Right hindlimb (tissue), 1 donor: ENCODE measurements at places on chromosomes 16 and 17.

- no peak for DNase-seq
Measured at GRCh38 chr16:17364319-17365210, 106.2 kb downstream of the XYLT1 start.

DNA sequence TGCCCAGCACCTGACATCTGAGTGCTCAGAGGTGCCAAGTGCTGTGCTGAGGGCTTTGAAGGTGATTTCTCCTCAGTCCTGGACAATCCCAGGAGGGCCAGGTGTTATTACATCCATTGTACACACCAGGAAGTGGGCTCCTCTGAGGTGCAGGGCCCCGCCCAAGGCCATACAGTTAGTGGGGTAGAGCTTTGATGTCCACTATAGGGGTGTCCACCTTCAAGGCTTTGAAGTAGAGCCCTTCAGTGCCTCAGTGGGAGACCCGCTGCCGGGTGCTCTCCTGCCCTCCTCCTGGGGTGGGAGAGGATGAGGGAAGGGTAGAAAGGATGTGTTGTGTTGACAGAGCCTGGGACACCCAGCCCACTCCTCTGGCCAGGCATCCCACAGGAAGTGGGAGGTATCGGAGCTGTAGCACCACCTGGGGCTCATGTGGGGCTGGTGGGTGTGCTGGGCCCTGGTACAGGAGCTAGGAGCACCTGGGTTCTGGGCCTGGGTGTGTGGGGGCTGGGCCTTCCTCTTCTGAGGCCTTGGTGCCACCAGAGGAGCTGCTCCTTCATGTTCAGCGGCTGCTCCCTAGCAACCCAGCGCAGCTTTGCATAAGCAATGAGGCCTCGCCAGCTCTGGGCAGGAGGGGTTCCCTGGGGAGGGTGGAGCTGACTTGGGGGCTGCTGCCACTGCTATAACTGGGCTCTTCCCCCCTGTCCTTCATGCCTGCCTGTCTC lies 7.4 kb downstream of the LASP1 start:
- DNase-seq, result no peak

DNA sequence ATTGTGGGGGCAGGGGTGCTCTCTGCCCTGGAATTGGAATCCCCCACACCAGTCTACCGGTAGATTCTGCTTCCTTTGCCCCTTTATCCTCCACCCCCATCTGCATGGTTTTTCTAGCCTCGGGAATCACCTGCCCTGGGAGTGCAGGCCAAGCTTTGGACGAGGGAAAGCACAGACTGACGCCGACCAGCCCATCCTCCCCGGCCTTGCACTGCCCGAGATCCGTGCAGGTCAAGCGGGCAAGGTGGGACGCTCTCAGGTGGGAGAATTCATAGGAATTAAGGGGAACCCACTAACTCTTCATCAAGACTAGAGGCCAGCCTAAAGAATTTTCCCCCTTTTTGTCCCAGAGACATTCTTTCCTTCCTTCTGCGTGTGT lies 9.9 kb upstream of the HOXB13 start:
- DNase-seq, result no peak

GRCh38 chr16:49757559-49758069 lies 98.3 kb downstream of the ZNF423 start:
- DNase-seq, result no peak

GRCh38 chr17:66711881-66712321 lies 123.0 kb upstream of the CACNG5 start:
- peak; percentile 32 for DNase-seq

DNA sequence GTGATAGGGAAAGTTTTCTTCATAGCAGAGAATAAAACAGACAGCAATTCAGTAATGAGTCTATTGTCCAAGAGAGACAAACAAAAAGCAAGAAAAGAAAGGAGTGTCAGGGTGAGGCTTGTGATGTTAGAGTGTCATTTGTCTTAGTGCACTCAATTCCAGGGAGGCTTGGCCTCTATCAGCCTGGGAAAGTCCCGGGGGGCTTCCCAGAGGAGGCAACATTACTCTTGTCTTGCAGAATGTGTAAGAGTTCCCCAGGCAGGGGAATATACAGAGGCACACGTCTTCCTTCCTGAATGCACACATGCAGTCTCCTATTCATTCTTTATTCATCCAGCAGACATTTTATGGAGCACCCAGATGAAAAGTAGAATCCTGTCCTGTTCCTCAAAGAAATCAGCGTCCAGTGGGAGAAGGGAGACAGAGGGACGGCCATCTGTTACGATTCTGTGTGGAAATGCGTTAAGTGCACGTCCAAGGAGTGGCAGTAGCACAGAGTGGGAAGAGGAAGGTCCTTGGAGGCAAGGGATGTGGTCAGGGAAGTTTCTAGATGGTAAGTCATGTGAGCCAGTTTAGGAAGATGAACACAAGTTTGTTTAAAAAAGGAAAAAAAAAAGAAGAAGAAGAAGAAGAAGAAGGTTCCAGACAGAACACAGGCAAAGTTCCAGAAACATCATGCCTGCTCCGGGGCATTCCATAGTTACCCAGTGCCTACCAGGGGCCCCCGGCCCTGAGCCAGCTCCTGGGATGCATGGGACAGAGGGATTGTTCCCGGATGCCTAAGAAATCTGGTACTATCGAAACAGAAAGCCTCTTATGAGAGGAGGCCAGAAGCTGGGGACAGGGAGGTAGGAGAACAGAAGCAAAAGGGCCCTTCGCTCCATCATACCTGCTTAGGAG lies 21.1 kb downstream of the CACNG4 start:
- no peak for DNase-seq

DNA sequence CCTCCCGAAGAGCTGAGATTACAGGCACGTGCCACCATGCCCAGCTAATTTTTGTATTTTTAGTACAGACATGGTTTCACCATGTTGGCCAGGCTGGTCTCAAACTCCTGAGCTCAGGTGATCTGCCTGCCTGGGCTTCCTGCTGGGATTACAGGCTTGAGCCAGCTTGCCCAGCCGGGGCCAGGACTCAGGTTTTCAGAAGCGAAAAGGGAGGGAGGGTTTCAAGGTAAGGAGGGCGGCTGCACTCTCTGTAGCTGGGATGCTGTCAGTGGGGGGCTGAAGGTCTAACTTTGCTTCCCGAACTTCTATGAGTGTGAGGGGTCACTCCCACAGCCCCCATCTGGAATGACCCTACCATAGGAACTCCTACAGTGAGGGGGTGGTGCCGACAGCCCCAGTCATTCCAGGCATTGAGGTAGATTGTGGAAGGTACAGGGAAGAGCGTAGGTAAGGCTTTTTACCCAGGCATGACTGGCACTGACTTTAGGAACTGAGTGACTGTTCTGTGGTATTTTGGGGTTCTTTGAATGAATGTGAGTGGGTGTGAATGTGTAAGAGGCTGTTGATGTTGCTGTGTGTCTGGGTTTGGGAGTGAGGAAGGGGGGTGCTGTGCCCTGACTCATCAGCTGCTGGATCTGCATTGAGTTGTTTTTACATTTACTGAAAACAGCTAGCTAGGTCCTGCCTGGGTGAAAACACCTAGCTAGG lies 3.8 kb upstream of the C1QL1 start:
- no peak for DNase-seq
